Stimulated activated CD4-positive, alpha-beta T cell treated with anti-CD3 and anti-CD28 coated beads, Interleukin-1b, Interleukin-23, amount 100 ng/mL, for 1 hour (primary cell): ENCODE measurements at places on chromosomes 3 and 15.

GRCh38 chr3:171345107-171345843, 114.9 kb downstream of the TNIK start:
- DNase-seq = no peak

- DNase-seq = no peak
Observed at GRCh38 chr3:71512000-71512399, 71.5 kb downstream of the FOXP1 start.

GRCh38 chr15:63836579-63836978, 2.8 kb upstream of the HERC1 start:
- DNase-seq = no peak

GRCh38 chr3:49671291-49672288, 2.6 kb upstream of the APEH start:
- peak; percentile 54 for DNase-seq

DNA sequence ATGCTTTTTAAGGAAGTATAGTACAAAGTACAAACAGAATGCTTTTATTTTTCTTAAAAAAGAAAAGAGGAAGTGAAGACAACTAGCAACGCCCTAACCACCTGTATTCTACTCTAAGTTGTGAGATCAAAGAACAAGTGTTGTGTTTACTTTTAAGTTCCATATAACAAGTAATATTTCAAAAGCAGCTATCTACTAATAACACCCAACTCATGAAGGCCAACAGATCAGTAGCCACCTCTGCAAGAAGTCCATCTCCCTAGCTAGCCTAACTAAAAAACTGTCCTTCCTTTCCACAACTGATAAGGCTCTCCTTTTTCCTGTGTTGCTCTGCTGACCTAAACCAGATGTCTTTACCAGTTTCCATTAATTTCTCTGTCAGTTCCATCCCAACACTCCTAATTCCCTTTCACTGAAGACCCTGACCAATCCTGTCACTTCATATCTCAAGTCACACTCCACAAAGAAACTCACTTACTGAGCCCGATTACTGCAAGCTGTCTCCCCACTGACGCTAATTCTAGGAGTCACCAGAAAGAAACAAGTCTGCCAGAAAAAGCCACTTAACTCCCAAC, 26.9 kb downstream of the PHC3 start:
- DNase-seq = no peak

DNA sequence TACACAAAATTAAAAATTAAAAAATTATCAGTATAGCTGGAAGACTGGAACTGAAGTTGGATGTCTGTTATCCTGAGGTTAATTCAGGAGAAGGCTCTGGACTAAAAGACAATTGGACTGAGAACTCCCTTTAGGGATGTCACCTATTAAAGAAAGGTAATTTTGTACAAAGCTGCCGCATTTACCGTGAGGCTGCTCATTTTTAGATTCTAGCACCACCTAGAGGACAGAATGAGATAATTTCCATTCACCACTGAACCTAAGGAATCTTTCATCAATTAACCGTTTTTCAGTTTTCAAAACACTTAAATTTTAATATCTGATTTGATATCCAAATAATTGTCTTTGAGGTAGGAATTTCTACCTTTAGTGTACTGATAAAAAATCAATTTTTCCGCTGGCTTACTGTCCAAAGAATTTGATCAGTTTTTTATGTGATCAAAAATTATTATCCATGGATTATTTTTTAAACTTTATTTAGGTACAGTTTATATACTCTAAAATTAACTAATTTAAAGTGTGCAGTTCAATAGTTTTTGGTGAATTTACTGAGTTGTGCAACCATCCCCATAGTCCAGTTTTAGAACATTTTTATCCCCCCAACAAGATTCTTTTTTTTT, 106.7 kb upstream of the TNIK start:
- DNase-seq = no peak

- no peak for DNase-seq
Observed at GRCh38 chr3:140135461-140135860, 200.5 kb downstream of the CLSTN2 start.

- DNase-seq = no peak
Observed at GRCh38 chr3:155548195-155548594, 196.7 kb downstream of the PLCH1 start.

DNA sequence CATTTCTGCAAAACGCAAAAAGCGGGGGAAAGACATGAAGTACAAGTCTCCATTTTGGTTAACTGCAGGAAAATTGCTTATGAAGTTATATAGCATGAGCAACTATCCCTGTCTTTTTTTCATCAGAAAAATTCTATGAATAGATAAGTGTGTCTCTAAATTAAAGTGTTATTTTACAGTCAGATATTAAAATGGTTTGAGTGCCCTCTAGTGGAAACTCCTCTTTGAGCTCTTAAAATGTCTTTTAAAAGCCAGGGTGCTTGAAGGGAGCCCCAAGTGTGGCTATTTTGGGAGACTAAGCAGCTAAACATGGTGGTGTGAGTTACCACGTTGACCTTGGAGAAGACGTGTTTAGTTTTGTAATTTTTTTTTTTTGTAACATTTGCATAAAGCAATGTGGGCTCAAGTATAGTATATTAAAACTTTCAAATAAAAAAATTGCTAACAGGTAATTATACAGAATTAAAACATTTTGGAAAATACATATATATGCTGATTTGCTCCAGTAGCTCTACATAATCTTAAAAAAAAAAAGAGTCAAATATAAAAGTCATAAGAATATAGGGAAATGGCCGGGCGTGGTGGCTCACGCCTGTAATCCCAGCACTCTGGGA, 77.2 kb downstream of the PPP2R3A start:
- DNase-seq = no peak

DNA sequence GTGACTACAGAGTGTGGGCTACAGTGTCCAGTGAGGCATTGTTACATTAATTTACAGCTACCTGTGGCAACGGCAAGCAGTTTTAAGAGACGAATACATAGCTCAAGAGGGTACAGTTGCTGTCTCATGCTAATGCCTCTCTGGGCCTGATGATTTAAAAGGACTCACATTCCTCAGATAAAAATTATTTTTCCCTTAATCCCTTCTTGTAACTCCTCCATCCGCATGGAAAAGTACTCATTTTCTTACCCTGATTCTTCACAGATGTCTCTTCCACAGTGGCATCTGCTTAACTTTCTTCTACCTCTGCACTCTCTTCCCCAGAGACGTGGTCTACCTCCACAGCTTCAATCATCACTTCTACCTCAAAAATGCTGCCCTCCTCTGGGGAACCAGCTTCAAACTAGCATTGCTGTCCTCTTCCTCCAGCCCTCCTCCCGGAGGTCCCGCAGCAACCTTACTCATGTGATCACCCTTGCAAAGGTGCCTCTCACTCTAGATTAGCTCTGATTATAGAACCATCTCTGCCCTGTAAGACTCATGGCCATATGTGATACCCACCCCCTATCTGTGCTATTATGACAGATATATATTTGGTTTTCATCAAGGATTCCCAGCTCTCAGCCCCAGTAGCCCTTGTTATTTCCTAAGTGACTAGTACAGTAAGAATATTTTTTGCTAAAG, 21.4 kb upstream of the ABHD17C start:
- no peak for DNase-seq

DNA sequence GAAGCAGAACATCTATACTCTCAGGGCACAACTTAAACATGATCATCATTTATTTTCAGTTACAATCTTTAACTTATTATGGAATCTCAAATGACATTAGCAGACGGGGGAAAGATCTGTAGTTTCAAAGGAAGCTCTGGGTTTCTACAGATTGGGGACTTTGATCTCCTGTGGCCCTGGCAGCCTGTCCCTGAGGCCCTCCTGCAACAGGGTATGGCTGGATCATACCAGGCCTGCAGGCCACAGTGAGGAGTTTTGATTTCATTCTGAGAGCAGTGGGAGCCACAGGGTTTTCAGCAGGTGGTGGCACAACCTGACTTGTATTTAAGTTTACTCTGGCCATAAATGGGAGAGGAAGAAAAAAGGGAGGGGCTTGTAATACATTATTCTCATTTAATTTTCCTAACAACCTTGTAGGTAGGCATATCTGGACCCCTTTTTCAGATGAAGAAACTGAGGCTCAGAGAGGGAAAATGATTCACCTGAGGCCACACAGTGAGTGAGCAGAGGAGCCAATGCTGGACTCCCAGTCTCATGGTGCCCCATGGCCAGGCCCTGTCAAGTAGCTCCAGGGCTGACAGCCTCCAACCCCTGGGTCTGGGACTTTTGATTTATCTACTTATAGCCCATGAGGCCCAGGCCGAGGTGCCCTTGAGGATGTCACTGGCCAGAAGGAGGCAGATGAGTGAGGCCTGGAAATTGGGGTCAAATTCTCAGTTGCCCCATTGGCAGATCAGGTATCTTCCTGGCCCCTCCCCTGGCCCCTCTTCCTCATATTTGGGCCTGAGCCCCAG, 71.0 kb downstream of the ATP2B2 start:
- DNase-seq = no peak
